ENCODE measurements at places on chromosomes 3 and 15. TPM values are rescaled to one million over a fixed set of nuclear protein-coding genes. Genes with fewer than 3 reads are reported as not detected.

DNA sequence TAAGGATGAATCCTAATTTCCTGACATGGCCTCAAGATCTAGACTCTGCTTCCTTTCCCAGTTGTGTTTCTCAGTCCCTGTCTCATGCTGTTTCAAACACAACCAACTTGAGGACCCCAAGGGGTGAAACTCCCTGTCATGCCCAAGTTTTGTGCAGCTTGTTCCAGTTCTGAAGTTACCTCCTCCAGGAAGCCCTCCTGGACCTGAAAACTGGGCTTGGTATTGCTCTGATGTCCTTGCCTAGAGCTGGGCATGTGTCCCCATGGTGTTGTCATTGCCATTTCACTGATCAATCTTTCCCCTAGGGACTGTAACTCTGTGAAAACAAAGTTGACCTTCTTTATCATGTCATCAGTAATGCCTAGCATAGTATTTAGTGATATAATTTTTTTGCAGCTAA, 6.1 kb upstream of the LMOD3 start:
- no peak for DNase-seq

DNA sequence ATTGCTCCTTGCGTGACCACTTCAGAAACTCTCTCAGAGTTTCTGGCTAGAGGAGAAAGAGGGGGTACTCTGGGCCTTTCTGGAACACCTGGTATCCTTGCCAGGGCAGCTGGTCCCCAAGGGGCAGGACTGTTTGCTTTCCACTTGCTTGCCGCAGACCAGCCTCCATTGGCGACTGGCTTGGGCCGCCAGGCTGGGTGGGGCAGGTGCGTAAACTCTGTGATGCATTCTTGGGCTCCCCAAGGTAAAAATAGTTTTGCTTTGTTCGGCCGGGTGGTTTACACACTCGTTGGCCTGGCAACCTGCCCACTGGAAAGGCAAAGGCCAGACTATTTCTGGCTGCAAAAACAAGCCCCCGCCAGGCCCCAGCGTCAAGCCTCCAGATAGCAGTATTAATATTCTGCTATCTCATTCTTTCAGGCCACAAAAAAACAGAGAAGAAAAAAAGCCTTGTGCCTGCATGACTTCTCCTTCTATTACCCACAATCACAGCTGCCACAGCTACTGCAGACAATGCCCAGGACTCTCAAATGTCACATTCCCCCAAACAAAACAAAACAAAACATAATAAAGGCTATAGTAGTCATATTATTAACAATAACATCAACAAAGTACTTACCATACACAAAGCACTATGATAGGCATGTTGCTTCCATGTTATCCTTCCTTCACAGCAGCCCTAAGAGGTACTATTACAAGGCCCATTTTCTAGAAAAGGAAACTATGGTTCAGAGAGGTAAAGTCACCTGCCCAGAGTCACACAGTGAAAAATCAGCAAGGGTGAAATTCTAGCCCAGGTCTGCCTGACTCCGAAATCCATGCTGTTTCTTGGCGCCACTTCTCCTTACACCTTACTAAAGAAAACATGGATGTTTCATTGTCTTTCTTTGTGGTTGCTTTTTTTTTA, 14.0 kb upstream of the SSUH2 start:
- DNase-seq = no peak

EPHA6 gene
- total RNA-seq = 0.11 TPM

GNAT1 gene
- total RNA-seq = not detected

ST8SIA2 gene
- total RNA-seq = 13.6 TPM

RFC4 gene
- 127 TPM for total RNA-seq

- DNase-seq = no peak
These were observed 340.9 kb upstream of the THRB start for GRCh38 chr3:24835510-24835909.

GRCh38 chr15:58467121-58467721, 35.4 kb downstream of the LIPC start:
- DNase-seq = peak; percentile 4

GRCh38 chr3:41080141-41080540, 119.2 kb upstream of the CTNNB1 start:
- DNase-seq = no peak

DNA sequence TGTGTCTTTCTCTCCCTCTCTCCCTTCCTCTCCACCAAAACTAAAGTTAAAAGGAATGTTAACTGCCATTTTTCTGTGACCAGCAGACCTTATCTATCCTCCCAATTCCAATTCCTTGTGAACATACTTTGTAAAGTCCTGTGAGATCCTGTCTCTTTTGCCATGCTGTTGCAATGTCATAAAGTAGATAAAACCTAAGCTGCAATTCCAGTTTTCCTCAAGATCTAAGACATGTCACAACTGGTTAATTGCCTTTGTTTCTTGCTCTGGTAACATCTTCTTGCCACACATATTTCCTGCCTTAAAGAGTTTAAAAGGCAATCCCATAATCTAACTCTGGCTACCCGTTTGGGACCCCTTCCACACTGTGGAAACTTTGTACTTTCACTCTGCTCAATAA, 188.7 kb downstream of the PYDC2 start:
- DNase-seq = no peak

DNA sequence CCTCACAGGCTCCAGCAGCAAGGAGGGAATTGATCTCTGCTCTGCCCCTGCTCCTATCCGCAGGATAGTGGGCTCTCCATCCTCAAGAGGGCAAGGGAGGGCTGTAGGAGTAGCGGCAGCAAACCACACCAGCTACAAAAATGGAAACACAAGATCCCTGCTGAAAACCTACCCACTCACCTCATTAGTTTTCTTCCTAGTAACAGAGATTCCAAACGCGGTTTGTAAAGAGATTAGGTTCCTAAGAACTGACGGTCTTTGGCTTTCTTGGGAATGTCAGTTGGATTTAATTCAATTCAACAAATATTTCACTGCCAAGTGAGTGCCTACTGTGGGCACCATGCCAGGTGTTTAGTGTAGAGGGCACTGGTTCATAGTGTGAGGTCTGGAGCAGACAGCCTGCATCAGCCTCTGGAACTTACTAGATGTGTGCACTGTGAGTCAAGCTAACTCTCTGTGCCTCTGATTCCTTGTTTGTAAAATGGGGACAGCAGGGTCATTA, 84.7 kb downstream of the MRPL46 start:
- DNase-seq = no peak

SOX2 gene
- total RNA-seq = 584 TPM

- peak; percentile 24 for DNase-seq
These were observed 56.7 kb upstream of the BLM start for GRCh38 chr15:90660195-90660998.

IL17RE gene
- 0.56 TPM for total RNA-seq

BLM gene
- total RNA-seq = 35.2 TPM

DNA sequence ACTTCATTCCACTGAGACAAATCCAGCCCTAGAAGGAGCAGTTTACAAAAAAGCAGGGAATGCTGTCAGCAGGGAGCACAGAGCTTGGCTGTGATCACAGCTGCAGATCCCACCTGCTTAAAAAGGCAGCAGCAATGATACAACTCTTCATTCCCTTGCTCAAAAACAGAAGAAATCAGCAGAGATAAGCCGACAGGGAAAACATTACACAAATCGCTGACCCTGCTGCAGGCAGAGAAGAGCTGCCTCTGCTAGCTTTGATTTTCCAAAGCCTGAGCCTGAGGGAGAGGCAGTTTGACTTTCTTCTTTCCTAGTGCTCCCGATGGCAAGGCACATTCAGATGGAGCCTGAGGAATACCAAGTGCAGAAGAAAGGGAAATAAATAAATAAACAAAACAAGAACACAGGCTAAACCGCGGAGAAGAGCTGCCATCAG, 80.2 kb downstream of the SHQ1 start:
- DNase-seq = peak; percentile 71

IL5RA gene
- not detected for total RNA-seq

DNA sequence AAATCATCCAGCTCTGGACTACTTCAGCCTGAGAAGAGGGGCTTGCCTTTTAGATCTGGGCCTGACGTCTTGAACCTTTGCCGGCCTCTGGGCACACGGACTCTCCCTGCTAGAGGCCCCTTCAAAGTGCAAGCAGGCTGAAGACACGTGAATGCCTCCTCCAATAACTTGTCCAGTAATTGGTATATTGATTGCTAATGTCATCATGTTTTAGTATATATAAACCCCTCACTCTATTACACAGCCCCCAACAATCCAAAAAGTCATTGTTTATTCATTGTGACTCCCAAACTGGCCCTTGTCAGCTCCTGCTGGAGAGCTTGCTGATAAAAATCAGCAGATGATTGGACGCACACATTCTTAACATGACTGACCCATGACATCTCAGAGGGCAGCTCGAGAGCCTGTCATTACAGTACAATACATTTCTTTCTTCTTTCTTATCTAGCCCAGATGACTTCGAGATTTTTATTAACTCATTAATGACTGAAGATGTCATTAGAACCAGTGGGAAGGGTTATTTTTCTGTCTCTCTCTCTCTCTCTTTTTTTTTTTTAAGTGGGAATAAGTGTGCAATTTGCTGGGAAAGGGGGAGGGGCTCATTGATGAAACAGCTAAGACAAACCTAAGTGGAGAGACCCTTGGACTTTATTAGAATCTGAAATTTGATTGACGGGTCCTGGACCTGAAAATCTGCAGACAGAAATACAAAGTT, 65.5 kb upstream of the NR2F2 start:
- no peak for DNase-seq

- peak; percentile 91 for DNase-seq
These were observed at the start of gene ONECUT1 for GRCh38 chr15:52790169-52790708. Gene ONECUT1 (minus strand): TSS chr15:52790336. CDS start chr15:52789884, 452 bp downstream.

- DNase-seq = no peak
These were observed 138.1 kb downstream of the CHDH start for GRCh38 chr3:53708001-53708621.

- DNase-seq = peak; percentile 90
These were observed 1.1 kb downstream of the CELSR3 start for GRCh38 chr3:48661501-48662144.

CFAP44 gene
- 3.1 TPM for total RNA-seq

GRCh38 chr3:124986192-124987143, 51.9 kb upstream of the MUC13 start:
- DNase-seq = peak; percentile 59

ABHD17C gene
- total RNA-seq = 9.3 TPM

GRCh38 chr3:128621234-128621633, 29.4 kb downstream of the RPN1 start:
- no peak for DNase-seq

GRCh38 chr3:124303305-124303910, 311.5 kb upstream of the ROPN1 start:
- no peak for DNase-seq

- no peak for DNase-seq
These were observed 193.6 kb downstream of the UBE2E2 start for GRCh38 chr3:23396746-23397145.

EFCC1 gene
- total RNA-seq = 1.5 TPM

GRCh38 chr3:124867511-124867910, 19.7 kb downstream of the ITGB5 start:
- DNase-seq = no peak

DNA sequence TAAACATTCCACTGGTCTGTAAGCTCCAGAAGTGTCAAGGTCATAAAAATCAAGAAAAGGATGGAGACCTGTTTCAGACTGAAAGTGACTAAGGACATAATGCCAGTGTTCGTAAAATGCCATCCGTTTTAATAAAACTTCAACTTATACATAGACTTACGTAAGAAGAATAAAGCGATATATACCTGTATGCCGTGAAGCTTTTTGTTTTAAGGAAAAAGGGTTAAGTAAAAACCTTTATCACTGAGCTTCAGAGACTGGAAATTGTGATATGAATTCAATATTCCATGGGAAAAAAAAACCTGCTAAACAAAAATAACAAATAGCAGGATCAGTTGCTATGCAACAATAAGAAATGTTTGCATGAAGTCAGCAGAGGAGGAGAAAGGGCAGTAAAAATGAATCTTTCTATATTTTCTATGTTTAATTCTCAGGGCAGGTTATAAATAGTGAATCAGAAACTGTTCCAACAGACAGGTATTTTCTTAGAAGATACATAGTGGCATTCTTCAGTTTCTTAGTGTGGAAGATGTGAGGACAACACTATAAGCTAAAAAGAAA, 42.5 kb downstream of the CHSY1 start:
- DNase-seq = no peak

DNA sequence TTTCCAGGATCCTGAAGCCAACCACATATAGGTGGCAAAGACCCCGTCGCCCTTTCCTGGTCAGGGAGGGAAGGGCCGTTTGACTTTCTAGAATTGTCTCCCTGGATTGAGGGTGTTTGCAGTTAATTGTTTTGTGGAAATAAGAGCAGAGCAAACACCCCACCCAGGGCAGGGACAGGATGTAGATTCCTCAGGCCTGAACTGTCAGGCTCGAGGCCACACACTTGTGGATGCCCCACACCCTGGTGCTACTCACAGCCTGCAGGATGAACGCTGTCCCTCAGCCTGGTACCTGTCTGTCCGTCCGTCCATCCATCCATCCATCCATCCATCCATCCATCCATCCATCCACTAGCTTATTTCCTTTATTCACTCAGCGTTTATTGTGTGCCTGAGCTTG, 29.9 kb upstream of the FLNB start:
- DNase-seq = no peak

SNTN gene
- not detected for total RNA-seq

RBMS3 gene
- total RNA-seq = 0.65 TPM

- no peak for DNase-seq
These were observed 67.3 kb downstream of the TGFBR2 start for GRCh38 chr3:30673425-30674341.

ZNF80 gene
- total RNA-seq = not detected

DNA sequence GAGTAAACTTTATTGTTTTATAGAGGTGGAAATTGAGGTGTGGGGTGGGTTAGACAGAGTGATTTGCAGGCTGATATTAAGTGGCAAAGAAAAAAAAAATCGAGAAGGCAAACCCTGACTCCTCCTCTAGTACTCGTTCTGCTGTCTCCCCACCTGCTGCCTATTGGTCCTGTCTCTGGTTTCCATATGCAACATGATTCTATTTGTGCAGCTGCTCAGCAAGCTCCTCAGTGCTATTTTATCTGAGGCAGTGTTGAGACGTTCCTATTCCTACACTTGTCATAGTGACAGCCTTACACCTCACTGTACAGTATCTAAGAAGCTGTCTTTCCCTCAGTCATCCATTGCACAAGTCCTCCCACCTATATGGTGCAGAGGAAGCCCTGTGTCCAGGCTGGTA, 45.1 kb downstream of the RSL24D1 start:
- no peak for DNase-seq

- no peak for DNase-seq
These were observed 3.9 kb upstream of the FURIN start for GRCh38 chr15:90864507-90864906.

SH2D7 gene
- total RNA-seq = not detected

- no peak for DNase-seq
These were observed 258.9 kb downstream of the UACA start for GRCh38 chr15:70504299-70504951.

DNA sequence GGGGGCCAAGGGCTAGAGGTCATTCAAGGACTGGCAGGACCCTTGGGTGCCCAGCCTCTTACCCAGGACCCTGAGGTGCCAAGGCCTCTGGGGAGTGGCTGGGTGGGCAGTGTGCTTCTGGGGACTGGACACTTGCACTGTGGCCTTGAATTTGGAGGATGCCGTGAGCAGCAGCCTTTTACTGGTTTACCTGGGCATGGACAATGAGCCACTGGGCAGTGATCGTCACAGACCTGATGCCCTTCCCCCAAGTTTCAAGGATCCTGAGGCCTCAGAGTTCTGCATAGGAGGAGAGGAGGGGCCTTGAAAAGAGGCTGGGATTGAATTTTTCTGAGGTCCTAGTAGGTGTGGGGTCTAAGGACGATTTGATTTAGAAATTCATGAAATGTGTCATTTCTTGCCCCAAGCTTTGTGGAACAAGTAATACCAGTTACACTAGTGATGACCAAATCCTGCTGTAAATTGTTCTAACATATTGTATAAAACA, 146.1 kb upstream of the TPM1 start:
- no peak for DNase-seq

GLDN gene
- 5.3 TPM for total RNA-seq
